Lung (tissue), 17 donors: ENCODE measurements at places on chromosomes 11 and 22. TPM values are rescaled to one million over a fixed set of nuclear protein-coding genes. Genes with fewer than 3 reads are reported as not detected.

The KCTD17 gene
- total RNA-seq = 9.7 TPM

The SSTR3 gene
- total RNA-seq = 0.09 TPM

The SHISA8 gene
- total RNA-seq = not detected

The SULT4A1 gene
- 0.31 TPM for total RNA-seq

The PATE2 gene
- total RNA-seq = not detected

The PRSS23 gene
- 19.3 TPM for total RNA-seq

The RCOR2 gene
- 1.6 TPM for total RNA-seq
